Fibroblast of the conjunctiva (primary cell): ENCODE measurements at places on chromosomes 16 and 17.

DNA sequence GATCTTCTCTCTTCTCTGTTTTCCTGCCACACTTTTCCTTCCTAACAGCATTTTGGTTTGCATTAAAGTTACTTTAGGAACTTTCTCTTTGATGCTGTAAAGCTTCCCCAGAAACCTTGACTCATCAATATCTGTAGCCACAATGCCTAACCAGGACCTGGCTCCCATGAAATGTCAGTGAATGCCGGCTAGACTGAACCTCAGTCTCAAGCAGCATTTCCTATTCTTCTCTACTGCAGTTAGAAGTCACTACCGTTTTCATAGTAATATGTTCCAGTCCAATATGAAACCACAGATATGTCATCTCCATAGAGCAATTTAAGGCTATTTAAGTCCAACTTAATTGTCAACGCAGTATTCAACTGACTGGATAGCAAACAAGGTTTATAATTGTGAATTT lies 28.9 kb downstream of the ITFG1 start:
- no peak for DNase-seq

- peak; percentile 86 for DNase-seq
Observed at GRCh38 chr17:4945176-4945943, 3.0 kb downstream of the PFN1 start.

DNA sequence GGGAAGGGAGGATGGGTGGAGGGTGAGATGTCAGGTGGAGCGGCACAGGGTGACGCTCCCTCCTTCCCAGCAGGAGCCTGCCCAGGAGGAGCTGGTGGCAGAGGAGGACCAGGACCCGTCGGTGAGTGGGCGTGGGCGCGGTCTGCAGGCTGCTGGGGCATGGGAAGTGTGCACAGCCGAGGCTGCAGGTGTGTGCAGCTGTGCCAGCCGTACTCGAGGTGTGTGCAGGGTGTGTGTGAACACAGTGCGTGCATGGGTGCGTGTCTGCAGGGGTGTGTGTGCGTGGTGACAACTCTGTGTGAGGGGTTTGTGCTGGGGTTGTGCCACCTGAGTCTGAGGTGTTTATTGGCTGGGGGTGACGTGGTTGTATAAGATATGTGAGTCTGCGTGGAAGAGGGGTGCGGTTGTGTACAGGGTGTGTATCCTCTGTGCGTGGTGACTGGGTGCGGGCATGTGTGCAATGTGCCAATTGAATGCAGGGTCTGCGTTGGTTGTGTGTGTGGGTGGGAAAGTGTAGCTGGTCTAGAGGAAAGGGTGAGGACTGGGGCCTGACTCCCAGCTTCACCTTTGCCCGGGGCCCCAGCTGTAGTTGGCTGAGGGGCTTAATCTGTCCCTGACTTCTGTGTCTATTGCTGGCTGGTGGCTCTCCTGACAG lies 670 bp downstream of the TNFSF12 start:
- DNase-seq: no peak

GRCh38 chr17:9209781-9210370 lies 188.6 kb downstream of the NTN1 start:
- no peak for DNase-seq

GRCh38 chr17:39674702-39675389 lies 6.6 kb downstream of the PNMT start:
- DNase-seq: no peak
